ENCODE measurements at places on chromosomes 4 and X. TPM values are rescaled to one million over a fixed set of nuclear protein-coding genes. Genes with fewer than 3 reads are reported as not detected.

DNA sequence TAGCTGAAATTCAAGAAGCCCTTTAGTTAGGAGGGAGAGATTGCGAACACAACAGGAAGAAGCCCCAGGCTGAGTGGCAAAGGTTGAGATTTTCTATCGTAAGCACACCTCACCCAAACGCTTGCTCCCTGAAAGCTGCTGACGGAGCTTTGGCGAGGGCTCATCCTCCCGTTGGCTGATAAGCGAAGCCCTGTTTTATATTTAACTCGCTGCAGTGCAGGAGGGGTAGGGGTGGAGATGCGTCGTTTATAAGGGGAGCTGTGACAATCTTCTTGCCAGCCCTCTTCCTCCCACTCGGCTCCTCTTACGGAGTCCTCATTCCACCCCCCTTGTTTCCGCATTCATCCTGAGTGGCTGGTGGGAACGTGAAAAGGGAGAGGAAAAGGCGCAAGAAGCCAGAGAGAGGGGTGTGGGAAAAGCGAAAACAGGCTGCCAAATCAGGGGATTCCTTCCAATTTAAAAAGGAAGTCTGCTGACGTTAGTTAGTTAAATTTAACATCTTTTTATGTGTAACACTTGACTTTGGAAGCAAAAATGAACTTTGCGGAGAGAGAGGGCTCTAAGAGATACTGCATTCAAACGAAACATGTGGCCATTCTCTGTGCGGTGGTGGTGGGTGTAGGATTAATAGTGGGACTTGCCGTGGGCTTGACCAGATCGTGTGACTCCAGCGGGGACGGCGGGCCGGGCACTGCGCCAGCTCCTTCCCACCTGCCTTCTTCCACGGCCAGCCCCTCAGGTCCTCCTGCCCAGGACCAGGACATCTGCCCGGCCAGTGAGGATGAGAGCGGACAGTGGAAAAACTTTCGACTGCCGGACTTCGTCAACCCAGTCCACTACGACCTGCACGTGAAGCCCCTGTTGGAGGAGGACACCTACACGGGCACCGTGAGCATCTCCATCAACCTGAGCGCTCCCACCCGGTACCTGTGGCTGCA lies at the start of gene ENPEP:
ENPEP (plus strand) TSS at position 275 of the 938 bp plus-strand sequence; CDS start at position 535, 260 bp downstream.
- H3K36me3 ChIP-seq: no peaks in the 10 kb centered on the region
- H3K4me3 ChIP-seq: peak within 1 kb of the TSS; percentile 58
- H3K27me3 ChIP-seq: no peaks in the 10 kb centered on the region
- peak within 1 kb of the TSS; percentile 78 for H3K27ac ChIP-seq
- H3K4me1 ChIP-seq: peaks cover 6% of the 10 kb centered on the region

SLC34A2 gene
- total RNA-seq: 0.04 TPM

DNA sequence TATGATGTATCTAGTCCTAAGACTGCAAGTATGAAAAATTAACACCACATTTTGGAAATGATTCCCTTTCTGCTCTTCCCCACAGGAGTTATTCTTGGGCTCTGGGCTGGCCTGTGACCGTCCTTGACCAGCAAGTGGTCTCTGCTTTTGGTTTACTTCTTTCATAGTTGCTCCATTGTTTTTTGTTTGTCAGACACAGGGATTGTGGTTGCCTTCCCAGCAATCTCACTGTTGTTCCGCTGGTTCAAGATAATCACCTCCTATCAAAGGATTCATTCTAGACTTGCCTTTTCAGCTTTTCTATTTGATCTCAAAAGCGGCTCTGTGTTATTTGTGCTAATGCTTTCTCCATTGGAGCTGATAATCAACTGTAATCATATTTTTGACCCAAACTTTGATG lies 218.8 kb downstream of the MGST2 start:
- H3K27me3 ChIP-seq: no peaks in the 10 kb centered on the region
- no peak overlapping the region for H3K4me3 ChIP-seq
- H3K27ac ChIP-seq: no peak overlapping the region

GRCh38 chrX:21412029-21412428 lies 37.8 kb downstream of the CNKSR2 start:
- H3K4me3 ChIP-seq: no peak overlapping the region
- no peak overlapping the region for H3K27ac ChIP-seq
- H3K27me3 ChIP-seq: no peaks in the 10 kb centered on the region
- no peaks in the 10 kb centered on the region for H3K36me3 ChIP-seq
- H3K4me1 ChIP-seq: no peaks in the 10 kb centered on the region

DNA sequence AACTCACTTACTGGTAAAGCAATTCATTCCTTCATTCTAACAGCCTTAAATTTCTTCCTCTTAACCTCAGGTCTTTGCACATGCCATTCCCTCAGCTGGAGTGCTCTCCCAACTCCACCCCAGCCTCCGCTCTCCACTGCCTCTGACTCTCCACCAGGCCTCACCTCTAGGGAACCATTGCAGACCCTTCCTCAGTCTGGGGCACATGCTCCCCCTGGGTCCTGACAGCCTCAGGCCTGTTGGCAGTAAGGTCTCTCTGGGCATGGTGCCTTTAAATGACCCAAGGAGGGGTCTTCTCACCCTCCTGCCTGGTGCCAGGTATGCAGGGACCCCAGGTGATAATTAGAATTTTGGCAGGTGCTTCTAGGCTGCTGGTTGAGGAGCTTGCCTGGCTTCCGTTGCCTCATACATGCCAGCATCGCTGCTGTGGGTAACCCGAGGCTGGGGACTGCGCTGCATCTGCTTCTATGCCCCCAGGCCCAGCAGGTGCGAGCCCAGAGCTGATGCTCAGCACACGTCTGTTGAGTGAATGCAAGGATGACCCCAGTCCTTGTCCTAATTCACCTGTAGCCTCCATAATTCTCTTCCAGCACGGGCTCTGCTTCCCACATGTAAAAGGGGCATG lies 27.5 kb upstream of the GPR78 start:
- no peak overlapping the region for H3K27ac ChIP-seq
- H3K36me3 ChIP-seq: no peaks in the 10 kb centered on the region
- H3K4me1 ChIP-seq: no peaks in the 10 kb centered on the region
- no peak for DNase-seq

Measured in muscle of leg (tissue), 16 donors.